ENCODE measurements at places on chromosomes 12 and 14.

DNA sequence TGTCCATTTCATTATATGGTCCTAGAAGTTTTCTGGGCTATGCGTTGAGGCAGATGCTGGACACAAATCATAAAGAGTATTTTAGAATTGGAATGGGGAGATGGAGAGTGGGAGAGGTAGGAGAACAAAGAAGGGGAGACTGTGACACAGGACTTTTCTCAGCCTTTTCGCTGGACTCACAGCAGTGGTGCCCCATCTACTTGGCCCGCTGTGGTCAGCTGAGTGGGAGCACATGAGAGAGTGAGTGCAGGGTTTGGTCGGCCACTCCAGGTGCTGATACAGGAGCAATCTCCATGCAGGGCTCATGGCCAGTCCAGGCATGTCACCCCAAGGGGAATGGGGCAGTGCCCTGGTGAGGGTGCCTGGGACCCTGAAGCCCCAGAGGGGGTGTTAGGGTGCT lies 109.0 kb downstream of the MYRFL start:
- no peak for DNase-seq

DNA sequence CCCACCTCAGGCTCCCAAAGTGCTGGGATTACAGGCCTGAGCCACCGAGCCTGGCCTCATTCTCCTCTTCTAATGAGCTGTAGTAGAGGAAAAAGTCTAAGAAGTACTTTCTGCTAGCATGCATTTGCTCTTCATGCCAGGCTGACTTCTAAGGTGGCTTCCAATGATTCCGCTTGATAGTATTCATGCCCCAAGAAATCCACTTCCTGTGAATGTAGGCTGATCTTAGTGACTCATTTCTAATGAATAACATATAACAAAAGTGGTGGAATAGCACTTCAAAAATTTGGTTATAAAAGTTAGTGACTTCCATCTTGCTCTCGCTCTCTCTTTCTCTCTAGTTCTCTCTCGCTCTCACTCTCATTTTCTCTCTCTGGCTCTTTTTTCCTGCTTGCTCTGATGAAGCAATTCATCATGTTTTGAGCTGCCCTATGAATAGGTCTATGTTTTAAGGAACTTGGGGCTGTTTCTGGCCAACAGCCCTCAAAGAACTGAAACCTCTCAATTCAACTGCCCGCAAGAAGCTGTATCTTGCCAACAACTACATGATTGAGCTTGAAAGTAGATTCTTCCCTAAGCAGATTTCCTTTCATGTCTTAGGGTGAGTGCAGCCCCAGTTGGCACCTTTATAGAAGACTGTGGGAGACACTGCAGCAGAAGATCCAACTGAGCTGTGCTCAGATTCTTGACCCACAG lies 282.9 kb downstream of the RMST start:
- no peak for DNase-seq

DNA sequence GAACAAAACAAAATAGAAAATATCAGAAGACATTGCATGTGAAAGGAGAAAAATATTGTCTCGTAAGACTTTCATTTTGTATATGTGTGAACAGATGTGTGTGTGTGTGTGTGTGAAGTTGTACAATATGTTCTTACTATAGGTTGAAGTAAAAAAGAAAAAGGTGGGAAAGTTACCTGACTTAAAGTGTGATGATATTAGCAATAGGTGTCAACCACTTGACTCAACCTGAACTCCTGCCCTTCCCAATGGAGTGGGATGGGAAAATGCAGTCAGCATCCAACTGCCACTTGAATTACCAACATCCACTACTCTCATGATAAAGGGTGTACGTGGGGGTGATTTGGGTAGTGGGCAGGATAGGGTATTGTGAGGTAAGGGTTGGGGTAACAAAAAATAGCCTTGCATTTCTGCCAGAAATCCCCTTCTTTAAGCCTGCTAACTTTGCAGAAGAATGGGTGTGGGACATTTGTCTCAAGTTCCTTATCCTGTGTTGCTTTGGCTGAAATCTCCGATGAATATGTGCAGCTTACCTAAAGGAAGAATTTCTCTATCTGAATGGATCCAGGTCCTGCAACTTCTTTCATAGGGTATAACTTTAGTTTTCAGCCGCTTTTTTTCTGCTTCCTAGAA lies 181.6 kb downstream of the CHST11 start:
- no peak for DNase-seq

- DNase-seq = no peak
These were observed 30.7 kb downstream of the TMEM229B start for GRCh38 chr14:67457782-67458181.

GRCh38 chr12:123983822-123984485 lies 10.9 kb downstream of the ZNF664 start:
- DNase-seq = peak; percentile 43

- DNase-seq = no peak
These were observed 696 bp upstream of the GPHN start for GRCh38 chr14:66507181-66507721.

- no peak for DNase-seq
These were observed 37.5 kb downstream of the MAP3K9 start for GRCh38 chr14:70771781-70772212.

- DNase-seq = peak; percentile 27
These were observed 784 bp downstream of the RPL6 start for GRCh38 chr12:112408621-112409020.

- no peak for DNase-seq
These were observed 150.9 kb upstream of the IGF1 start for GRCh38 chr12:102631274-102631673.

DNA sequence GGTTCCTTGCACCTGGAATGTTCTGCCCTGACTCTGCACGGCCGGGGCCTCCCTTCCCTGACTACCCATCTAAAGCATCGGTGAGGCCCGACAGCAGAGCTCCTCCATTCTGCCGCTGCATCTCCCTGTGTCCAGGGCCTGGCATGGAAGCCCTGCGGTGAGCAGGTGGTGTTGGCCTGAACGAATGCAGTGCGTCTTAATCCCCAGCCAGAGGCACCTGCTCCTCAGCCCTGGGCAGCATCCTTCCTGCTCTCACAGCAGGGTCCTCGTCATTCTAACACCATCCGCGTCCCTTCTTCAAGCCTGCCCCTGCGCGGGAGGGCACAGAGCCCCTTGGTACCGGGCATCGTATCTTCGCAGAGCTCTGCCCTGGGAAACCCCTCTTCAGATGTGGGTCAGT lies 15.4 kb downstream of the BEGAIN start:
- DNase-seq = no peak

DNA sequence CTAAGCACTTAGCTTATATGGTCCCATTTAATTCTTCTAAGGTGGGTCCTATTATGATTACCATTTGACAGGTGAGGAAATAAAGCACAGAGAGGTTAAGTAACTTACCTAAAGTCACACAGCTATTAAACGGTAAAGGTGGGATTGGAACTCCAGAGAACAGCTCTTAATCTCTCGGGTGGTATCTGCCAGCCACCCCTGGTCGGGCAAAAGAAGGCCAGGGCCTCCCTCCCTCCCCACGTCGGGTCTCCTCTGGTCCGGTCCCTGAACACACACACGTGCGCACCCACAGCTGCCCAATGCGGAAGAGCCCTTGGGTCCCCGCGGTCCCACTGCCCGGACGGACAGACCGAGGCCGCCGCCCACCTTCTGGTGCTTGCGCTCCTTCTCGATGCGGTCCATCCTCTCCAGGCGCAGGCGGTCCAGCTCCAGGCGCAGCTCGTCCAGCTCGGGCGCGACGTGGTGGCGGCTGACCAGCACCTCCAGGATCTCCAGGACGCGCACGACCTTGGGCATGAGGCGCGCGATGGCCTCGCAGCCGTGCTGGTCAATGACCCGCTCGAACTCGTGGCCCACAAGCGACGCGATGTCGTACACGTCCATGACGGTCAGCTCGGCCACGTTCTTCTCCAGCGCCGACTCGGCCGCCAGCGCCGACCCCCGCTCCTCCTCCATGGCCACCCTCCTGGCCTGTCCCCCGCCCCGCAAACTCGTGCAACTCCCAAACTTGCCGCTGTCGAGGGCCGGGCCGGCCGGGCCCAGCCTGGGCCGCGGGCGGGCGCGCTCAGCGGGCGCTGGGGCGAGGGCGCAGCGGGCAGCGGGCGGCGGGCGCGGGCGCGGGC lies 490 bp downstream of the RILPL1 start:
- DNase-seq = no peak

- no peak for DNase-seq
These were observed 242.9 kb upstream of the PLEKHG7 start for GRCh38 chr12:92459850-92460249.

GRCh38 chr12:25824734-25825133 lies 133.7 kb upstream of the RASSF8 start:
- DNase-seq = no peak

DNA sequence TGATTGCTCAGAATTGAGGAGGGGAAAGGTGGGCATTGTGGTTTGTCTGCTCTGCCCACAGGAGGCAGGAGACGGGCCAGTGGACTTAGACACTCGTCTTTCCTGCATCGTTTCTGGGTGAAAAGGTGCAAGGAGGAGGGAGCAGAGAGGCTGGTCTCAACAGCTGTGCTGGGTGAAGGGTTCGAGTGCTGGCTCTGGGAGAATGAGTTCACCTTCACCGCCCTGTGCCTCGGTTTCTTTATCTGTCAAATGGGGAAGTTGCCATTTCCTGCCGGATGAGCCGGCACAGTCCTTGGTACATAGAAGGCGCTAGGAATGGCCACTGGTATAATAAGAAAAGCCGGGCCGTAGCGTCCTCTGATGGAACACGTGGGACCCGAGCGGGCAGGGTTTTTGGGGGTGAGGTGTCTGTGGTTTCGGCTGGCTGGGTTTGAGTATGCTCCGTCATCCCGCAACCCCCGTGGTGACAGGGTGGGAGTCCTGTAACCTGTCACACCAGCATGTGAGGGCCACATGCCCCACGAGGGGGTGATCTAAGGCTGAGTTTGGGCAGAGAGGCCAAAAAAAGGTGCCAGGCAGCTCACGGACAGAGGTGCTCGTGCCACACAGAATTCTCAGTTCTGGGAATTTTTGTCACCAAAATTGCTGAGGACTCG lies 7.3 kb downstream of the BCL7A start:
- DNase-seq = no peak

- no peak for DNase-seq
These were observed 157.9 kb downstream of the ZNF664 start for GRCh38 chr12:124130691-124131591.

DNA sequence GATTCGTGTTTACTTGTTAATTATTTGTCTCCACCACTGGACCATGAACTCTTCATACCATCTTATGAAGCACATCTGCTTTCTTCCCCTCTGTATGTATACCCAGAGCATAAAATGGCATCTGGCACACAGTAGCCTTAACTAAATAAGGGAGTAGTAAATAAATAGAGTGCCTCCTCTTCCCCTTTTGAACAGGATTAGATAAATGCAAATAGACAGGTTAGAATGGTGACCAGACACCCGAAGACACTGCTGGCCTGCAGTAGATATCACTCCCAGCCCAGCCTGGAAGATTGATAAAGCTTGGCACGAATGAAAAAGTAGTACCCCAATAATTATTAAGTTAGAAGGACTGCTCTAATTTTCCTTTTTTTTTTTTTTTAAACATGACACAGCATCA lies 6.9 kb downstream of the GALNT4 start:
- DNase-seq = no peak

- no peak for DNase-seq
These were observed 2.6 kb downstream of the SOAT2 start for GRCh38 chr12:53105712-53106439.

GRCh38 chr14:34052658-34053014 lies 101.8 kb upstream of the EGLN3 start:
- no peak for DNase-seq

GRCh38 chr12:38813923-38814322 lies 91.5 kb downstream of the CPNE8 start:
- DNase-seq = no peak

GRCh38 chr12:115375186-115375991 lies 691.4 kb upstream of the TBX3 start:
- DNase-seq = no peak

DNA sequence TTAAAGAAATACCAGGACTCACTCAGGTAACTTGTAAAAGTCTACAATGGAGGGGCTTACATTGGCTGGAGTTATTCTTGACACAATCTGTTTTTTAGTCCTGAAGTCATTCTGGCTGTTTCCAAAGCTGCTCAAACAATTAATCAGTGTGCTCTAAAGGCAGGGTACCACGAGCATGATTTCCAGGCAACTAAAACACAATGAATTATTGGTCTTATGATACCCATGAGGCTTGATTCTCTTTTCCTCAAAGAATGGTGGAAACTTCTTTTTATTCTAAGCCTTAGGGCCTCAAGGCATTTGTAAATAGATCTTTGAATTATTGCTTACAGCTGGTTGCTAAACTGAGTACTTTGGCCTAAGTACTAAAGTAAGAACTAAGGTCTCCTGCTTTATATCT lies 199.8 kb upstream of the PDZRN4 start:
- DNase-seq = no peak

DNA sequence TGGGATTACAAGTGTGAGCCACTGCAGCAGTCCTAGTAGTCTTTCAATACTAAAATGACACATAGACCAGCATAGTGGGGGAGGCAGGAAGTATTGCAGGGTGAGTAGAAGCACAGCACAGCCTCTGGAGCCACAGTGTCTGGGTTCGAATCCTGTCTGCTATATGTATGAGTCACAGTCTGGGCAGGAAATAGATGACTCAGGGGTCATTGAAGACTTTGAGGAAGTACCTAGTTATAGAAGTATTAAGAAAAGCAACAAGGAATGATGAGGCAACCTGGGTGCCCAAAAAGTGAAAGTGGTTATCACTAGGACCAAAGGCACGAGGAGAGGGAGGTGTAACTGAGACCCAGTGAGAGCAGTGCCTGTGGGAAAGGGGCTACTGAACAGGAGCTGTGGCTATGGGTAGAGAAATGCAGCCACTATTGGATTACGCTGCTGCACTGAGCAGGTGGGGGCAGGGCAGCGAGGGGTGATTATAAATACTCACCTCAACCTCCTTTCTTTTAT lies 124.0 kb downstream of the PDE3A start:
- no peak for DNase-seq

DNA sequence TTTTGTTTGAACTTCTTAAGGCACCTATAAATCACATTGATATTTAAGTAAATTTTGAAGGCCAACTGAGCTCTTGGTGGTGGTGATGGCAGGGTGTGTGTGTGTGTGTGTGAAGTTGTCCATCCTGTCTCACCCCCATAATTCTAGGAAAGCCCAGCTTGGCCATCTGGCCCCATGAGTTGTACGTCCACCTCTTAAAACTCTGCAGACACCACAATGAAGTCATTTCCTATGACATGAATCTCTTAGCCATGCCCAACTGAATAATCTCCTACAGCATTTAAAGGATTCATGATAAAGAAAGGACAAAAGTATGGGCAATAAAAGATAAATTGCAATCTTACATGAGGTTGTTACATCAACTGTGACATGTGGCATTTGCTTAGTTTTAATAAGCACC lies 123.4 kb downstream of the TTC7B start:
- DNase-seq = no peak

DNA sequence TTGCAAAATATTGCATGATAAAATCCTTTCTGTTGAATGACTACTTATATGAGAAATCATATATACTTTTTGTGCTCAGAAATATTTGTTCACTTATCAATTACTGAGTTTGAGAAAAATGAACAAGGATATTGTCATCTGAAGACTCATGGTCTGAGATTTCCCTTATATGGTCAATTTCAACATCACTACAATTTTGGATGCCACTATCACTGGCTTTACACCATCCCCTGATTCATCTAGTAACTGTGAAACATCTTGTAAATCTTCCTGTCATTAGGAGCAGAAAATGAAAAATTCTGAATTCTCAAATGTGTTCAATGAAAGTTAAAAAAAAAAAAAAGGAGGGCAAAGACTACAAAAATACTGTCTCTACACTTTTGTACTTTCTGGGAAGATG lies 21.8 kb upstream of the GXYLT1 start:
- DNase-seq = no peak

- DNase-seq = no peak
These were observed 16.1 kb upstream of the CRACR2A start for GRCh38 chr12:3768911-3769447.
